Tongue (tissue), 3 donors: ENCODE measurements at places on chromosomes 2 and 18. TPM values are rescaled to one million over a fixed set of nuclear protein-coding genes. Genes with fewer than 3 reads are reported as not detected.
A peak's percentile ranks its signal among the peaks of the same experiment; 100 is the strongest.

DNA sequence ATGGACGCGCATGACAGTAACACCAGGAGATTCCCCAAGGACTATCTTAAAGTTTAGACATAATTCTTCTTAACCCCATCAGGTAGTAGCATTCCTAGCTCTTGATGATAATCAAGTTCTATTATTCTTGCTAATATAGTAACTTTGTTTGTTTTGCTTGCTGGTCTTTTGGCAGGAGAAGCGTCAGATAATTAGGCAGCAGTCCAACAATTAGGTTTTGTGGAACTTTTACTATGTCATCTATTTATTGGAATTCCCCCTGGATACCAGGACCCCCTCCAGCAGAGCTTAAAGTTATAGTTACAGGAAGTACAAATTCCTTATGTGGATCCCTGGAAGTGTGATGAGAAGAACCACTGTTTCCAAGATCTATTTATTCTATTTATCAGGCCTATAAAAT lies 1138.0 kb upstream of the FAM98A start:
- no peak for DNase-seq

GRCh38 chr18:58163004-58163590 lies 119.1 kb downstream of the NEDD4L start:
- no peak for DNase-seq

GRCh38 chr2:27270131-27270530 lies 5.1 kb upstream of the DNAJC5G start:
- DNase-seq: no peak

- DNase-seq: no peak
These were observed 26.0 kb upstream of the FOSL2 start for GRCh38 chr2:28366496-28367282.

GRCh38 chr2:189485146-189485545 lies 43.9 kb downstream of the WDR75 start:
- peak; percentile 32 for DNase-seq

- DNase-seq: no peak
These were observed 3.4 kb downstream of the CYRIA start for GRCh38 chr2:16661936-16662839.

PRKAG3 gene
- total RNA-seq: 19.7 TPM

- DNase-seq: no peak
These were observed 23.9 kb downstream of the CALCRL start for GRCh38 chr2:187424146-187424545.

DNA sequence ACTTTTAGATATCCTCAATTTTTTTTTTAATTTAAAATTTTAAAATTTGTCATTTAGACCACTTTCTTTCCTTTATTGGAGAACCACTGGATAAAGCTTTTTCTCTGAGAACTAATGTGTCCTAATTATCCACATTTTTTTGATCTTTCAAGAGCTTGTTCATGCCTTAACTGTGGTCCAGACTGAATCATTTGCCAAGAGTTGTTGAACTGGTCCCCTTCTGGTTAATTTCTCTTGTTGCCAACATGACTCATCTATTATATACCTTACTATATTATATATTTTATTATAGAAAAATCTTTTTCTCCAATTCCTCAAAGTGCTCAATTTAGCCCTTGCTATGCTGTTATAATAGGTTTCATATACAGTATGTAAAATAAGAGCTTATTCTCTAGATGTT lies 53.1 kb upstream of the TMEM87B start:
- no peak for DNase-seq

GRCh38 chr18:73409242-73409641 lies 541.5 kb upstream of the NETO1 start:
- no peak for DNase-seq

- peak; percentile 25 for DNase-seq
These were observed 2.4 kb downstream of the OSR1 start for GRCh38 chr2:19355931-19356544.

DNA sequence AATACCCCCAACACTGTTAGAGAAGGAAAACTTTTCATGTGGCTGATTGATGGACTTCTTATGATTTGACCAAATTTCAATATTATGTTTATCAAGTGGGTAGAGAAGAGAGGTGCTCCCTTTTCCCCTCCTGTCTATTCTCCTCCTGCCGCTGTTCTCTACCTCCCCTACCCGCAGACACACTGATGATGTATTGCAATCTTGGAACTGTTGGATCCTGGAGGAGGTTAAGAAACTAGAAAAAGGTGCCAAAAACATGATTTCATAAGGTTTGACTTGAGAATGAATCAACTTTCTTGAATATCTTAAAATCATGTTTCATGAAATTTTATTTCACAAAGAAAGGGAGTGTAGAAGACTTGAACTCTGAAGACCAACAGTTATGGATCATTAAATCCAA lies 125.8 kb downstream of the MEIS1 start:
- no peak for DNase-seq

MAP4K4 gene
- 111 TPM for total RNA-seq

GRCh38 chr2:31137211-31138036 lies 816 bp downstream of the GALNT14 start:
- DNase-seq: peak; percentile 14

DNA sequence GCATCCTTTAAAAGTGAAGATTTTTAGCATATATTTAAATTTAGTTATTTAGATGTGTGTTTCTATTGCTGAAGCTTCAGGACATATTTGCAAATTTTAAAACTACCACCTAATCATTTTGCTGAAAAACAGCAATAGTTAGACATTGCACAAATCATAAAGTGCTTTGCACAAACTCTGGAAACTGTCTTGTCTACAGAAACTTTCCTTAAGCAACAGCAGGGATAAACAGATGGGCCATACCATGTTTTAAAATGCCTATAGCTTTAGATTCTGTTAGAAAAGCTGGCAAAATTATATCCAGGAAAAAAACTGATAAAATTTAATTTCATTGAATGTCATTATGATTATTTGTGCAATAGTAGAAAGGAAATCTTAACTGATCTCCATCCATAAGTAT lies 1313.9 kb upstream of the ACVR2A start:
- DNase-seq: no peak

- peak; percentile 44 for DNase-seq
These were observed 60.1 kb downstream of the LIMS1 start for GRCh38 chr2:108594132-108594981.

- DNase-seq: no peak
These were observed 809.0 kb downstream of the BCL11A start for GRCh38 chr2:59744436-59744835.

FSHR gene
- not detected for total RNA-seq

DNA sequence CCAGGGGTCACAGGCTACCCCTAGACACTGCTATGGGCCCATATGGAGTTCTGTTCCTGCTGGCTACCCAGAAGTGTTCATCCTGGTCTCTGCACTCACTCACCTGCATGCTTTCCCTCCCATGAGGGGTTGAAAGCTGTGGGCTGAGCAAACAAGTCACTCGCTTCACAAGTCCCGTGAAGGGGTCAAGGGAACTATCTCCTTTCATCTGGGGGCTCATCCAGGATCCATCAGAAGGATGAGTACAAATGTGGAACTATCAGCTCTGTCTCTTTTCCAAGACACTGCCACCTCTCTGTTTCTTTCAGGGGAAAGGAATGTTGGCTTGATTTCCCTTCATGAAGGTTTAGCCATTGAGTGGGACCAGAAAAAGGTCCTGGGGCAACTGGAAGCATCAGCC lies 21.7 kb downstream of the SULT1C4 start:
- no peak for DNase-seq

- DNase-seq: no peak
These were observed 109.3 kb downstream of the FHOD3 start for GRCh38 chr18:36406805-36407204.

- DNase-seq: peak; percentile 16
These were observed 207.6 kb upstream of the CCDC150 start for GRCh38 chr2:196431957-196432356.

DNA sequence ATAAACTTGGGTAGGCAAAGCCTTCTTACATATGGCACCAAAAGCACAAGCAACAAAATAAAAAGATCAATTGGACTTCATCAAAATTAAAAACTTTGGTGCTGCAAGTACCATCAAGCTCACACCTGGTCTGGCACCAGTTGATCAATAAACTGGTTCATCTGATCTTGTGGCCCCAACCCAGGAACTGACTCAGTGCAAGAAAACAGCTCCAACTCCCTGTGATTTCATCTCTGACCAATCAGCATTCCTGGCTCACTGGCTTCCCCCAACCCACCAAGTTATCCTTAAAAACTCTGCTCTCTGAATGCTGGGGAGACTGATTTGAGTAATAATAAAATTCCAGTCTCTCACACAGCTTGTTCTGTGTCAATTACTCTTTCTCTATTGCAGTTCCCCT lies 8.4 kb downstream of the EPG5 start:
- DNase-seq: no peak

- DNase-seq: peak; percentile 89
These were observed 431 bp upstream of the SEC11C start for GRCh38 chr18:59139291-59139614.

- no peak for DNase-seq
These were observed 103.2 kb upstream of the HS6ST1 start for GRCh38 chr2:128421861-128422311.

- no peak for DNase-seq
These were observed 64.1 kb downstream of the FBXO15 start for GRCh38 chr18:74083557-74083952.

MROH2A gene
- 2.5 TPM for total RNA-seq

DNA sequence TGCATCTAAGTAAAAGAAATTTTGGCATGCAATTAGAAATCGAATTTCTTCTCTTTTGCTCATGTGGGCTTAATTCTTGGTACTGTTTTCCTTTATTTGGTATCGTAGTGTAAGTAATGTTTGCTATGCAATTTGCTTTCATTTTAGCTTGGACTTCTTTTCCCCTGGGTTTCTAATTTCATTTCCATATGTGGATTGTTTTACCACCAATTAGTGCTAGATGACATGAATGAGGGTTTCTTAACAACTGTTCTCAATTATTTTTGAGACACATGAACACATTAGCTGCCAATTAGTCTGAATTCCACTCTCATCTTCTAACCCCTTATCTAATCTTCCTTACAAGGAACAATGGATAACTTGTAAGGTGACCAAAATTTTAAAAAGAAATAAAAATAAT lies 1047.2 kb upstream of the PIK3C3 start:
- peak; percentile 11 for DNase-seq

GRCh38 chr2:151560289-151560688 lies 150.6 kb downstream of the RIF1 start:
- DNase-seq: peak; percentile 73

GRCh38 chr2:196130039-196130825 lies 41.1 kb downstream of the STK17B start:
- DNase-seq: no peak

DNA sequence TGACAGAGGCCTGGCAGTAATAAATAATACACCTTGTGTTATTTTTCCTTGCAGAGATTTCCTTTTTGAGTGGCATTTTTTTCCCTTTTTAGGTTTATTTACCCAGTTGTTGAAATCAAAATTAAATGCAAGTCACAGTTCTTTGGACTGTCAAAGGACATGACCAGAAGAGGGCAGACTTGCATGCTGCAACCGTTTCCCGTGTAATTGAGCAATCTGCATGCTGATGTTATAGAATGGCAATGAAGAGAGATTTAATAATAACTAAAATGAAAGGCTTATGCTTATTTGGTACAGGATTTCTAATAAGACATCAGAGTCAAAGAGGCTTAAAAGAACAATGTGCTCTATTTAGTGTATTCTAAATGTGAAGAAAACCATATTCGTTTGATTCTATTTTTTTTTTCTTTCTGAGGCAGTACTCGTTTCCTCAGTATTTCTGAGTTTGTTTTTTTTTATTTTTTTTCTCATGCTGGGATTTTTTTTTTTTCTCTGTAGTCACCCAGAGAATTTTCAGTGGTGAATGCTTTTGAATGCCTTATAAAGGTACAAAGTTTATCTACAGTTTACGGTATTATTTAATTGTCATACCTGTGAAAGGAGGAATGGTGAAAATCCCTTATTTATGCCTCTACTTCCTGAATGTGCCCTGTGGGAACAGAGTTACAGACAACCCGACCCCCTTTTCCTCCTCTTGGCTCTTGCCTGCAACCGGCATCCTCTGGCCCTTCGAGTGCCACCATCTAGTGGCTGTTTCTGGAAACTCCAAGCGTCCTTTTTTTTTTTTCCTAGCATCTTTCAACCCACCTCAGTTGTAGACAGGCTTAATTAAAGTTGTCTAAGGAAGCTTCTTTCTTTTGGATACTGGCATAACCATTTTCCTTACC lies 368.5 kb downstream of the LRRTM1 start:
- peak; percentile 72 for DNase-seq

YES1 gene
- 152 TPM for total RNA-seq

- DNase-seq: peak; percentile 64
These were observed 15.9 kb downstream of the RTP5 start for GRCh38 chr2:241885291-241885945.

GRCh38 chr2:208269091-208269490 lies 3.0 kb downstream of the PIKFYVE start:
- DNase-seq: no peak

UGT1A4 gene
- total RNA-seq: 1.6 TPM

DNA sequence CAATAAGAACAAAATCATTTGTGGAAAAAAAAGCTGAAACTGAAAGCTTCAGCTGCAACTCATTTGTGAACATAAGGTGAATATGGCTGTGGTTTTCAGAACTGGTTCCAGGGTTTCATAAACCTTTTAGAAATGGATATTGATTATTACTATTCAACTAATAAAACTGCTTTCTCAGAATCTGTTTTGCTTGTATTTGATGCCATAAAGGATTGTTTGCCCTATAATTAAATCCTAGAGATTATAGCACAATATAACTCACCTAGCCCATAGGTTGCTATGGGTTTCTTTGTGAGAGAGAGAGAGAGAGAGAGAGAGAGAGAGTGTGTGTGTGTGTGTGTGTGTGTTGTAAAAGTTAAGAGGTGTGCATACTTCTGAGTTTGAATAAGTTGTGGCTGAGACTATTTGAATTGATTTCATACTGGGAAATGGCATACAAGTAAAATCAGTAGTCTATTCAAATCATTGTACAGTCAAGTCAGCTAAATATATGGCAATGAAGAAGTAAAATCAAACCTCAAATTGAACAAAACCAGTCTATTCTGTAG lies 339.2 kb downstream of the ARHGAP15 start:
- DNase-seq: no peak

DNA sequence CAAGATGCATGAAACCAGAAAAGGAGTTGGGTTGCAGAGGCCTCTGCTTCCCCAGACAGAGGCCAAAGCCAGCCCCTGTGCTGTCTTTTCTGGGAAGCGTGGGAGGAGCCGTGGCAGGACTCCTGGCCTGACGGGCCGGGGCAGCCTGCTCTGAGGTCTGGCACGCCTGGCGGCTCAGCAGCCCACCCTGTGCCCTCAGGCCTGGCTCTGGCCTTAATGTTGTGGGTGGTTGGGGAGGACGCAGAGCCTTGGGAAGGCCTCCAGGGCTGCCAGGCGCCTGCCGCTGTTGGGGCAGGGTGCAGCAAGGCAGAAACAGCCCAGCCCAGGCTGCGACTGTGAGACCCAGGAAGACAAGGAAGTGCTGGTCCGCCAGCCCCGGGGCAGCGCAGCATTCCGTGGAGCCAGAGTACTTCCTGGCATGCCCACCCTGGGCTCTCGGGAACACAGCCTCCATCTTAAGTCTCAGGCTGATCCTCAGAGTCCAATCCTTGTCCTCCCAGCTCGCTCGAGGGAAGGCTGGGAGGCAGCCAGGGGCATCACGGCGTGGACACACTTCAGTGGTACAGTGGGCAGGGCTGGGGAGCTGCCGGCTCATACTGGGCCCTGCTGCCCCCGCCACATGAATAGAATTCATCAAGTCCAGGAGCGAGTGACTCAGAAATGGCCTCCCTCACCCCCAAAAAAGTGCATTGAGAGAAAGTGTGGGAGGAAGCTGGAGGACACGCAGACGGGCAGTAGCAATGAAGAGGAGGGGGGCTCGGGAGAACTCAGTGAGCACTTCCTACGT lies 72.6 kb downstream of the EMX1 start:
- DNase-seq: peak; percentile 22

GRCh38 chr2:203875471-203875870 lies 7.9 kb downstream of the CTLA4 start:
- DNase-seq: no peak

- no peak for DNase-seq
These were observed 92.7 kb downstream of the FARSB start for GRCh38 chr2:222563106-222563718.
